ENCODE measurements at places on chromosomes 2 and 18.
A peak's percentile ranks its signal among the peaks of the same experiment; 100 is the strongest.

DNA sequence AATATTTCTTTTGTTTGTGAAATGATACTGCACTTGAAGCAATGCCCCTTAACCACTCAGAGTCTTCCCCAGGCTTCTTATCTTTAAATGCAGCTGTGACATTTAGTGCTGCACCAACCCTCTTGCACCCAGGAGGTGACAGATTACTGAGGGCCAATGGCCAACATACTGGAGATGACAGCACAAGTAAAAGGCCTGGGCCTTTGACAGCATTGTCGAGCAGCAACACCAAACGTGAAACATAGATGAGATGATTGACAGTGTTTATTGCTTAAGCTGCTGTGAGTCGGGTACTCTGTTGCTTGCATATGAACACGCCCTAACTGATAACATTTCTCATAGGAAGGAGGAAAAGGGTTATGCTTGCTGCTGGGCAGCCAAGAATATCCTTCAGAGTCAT is 80.3 kb downstream of the THNSL2 start:
- no peak for DNase-seq

DNA sequence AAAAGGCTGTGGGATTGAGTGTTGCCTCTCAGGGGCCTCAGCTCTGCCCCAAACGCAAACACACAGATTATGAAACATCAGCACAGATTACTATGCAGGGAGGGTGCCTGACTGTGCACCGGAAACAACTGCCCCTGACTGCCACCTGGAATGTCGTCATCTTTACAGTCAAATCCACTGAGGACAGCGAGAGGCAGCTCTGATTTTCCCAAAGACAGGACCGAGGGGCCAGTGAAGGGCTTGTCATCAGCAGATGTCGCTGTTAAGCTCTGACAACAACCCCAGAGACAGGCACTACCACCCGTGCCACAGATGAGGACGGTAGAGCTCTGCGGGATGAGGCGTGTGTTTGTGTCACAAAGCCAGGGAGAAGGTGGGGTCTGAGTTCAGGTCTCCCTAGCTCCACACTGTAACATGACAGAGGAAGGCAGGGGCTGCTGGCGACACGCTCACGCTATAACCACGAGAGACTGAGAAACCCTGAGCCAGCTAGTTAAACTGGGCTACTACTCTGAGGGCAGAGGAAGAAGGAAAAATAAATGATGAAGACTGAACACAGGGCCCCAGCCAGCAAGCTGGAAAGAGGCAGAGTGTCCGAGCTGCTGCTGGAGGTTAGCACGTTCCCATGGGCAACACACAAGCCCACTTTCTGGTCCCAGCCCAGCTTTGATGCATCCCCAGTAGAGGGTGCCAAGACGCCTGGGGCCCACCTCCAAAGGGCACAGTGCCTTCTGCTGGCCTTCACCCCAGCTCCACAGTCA is 47.0 kb downstream of the PARD6G start:
- no peak for DNase-seq

- no peak for DNase-seq
These were observed 829.3 kb upstream of the ID2 start for GRCh38 chr2:7852546-7852945.

DNA sequence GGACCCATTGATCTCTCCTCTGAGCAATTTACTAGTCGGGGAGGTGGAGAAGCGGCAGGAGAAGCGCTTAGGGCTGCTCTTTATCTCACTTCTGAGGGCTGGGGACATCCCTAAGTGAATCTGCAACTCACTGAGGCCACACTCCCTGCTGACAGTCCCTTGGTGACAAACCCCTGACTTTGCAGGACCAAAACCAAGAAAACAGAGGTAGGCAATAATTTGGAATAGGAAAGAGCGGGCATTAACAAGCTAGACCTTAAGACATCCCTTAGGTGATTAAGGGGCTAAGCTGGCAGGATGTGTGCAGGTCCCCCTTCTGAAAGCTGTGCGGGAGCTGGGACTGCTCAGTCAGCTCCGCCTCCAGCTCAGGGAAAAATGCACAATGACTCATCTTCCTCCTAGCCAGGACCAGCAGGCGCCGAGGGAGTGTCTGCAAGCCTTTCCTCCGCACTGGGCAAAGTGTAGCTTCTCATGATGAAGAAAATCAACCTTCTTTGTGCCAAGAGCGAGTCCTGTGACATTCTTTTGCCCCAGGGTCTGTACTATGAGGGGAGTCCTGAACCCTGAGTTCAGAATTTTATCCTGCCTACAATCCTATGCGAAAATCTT is 63.3 kb downstream of the BOD1L2 start:
- DNase-seq = no peak

DNA sequence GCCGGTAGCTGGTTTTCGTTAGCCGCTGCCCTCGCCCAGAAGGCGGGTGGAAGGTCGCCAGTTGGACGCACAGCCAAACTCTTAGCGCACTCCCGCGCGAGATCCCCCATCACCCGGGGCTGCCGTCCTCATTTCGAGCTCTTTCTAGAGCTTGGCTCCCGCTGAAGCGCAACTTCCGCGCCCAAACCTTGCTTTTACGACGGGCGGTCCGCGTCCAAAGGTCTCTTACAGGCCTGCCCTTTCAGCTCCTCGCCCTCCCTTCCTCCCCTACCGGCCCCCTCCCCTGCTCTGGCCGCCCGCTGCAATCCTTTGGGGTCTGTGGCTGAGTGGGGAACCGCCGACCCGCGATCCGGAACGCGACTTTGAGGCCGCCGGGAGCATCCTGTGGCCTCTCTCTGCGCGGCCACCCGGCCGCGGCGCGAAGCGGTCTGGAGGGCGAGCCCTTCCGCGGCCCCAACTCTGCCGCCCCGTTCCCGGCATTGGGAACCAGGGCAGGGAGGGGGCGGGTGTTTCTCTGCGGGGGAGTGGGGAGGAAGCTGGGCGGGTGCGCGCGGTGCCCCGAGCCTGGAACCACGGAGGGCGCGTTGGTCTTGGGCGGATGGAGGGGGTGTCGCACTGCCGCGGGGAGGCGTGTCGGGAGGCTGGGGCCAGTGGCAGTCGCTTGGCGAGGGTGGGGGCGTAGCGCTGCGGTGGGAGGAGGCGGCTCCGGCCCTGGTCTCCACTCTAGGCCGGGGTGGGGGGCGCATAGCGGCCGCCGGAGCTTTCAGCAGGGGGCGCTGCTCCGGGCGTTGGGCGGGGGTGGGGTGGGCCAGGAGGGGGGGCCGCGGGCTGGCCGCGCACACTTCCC is at the start of gene GDF7:
GDF7 (plus strand) TSS at position 841 of the 847 bp plus-strand sequence. CDS start 96 bp downstream, outside the sequence.
- peak; percentile 27 for DNase-seq

- DNase-seq = no peak
These were observed 25.7 kb upstream of the RNF103 start for GRCh38 chr2:86649119-86649947.

DNA sequence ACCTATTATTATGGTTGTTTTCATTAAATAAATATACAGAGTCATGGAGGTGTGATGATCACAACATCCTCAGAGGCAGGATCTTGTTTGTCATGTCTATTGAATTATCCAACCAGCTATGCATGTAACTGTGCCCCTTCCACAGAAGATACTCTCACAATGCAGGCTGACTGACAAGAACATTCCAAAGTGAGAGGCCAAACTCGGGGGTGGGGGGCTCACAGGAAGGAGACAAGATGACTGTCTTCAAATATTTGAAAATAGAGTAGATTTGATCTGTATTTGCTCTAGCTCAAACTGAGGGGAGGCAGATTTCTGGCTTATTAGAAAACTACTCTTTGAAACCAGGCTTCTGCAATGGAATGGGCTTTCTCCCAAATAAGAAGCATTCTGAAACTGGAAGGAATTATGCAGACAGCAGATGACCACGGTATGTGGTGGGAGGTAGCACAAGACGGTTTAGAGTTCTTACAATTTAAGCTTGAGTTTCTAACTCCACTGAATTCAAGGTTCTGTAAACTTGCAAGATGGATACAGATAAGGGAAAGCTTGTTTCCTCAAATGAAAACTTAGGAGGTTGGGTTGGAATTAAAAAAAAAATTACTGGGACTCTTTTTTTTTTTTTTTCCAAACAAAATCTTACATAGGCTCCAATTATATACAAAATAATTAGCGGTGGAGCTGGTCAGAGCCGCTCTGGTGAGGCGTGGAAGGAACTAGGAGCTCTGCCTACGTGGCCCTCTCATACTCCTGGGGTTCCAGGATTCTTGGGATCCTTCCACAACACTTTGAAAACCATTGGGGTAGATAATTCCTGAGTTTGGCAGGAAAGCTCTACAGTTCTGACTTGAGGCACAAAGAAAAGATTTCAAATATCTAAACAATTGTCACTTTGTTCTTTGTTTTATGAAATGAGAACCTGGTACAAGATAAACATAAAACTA is 79.3 kb downstream of the PLA2R1 start:
- DNase-seq = no peak

DNA sequence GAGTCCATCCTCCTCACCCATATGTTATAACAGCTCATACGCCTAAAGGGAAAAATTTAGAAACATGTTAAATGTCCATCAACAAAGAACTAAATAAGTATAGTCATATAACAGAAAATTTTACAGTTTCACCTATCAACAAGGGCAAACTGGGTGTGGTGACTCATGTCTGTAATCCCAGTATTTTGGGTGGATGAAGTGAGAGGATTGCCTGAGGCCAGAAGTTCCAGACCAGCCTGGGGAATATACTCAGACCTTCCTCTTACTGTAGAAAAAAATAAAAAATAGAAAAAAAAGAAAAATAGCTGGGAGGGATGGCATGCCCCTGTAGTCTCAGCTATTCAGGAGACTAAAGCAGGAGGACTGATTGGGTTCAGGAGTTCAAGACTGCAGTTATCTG is 48.3 kb upstream of the GULP1 start:
- DNase-seq = no peak

- no peak for DNase-seq
These were observed 443.7 kb downstream of the BCL11A start for GRCh38 chr2:60109744-60110143.

DNA sequence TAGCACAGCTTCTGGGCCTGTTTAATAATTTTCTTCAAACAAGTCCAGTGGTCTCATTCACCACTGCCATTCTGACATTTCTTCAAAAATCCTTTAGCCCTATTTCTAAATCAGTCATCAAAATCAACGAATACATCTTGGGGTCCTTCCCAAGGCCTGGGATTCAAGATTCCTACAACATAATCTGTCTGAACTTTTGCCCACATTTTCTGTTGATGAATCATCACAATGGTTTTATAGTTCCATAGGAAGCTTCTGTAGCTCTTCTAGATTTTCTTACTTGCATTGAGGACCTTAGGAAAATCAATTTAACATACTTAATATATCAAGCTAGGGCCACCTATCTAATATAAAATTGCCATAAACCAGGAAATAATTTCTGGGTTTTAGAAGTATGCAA is 811.8 kb upstream of the ACVR2A start:
- no peak for DNase-seq

- no peak for DNase-seq
These were observed 621.3 kb downstream of the XIRP2 start for GRCh38 chr2:167509586-167509985.

DNA sequence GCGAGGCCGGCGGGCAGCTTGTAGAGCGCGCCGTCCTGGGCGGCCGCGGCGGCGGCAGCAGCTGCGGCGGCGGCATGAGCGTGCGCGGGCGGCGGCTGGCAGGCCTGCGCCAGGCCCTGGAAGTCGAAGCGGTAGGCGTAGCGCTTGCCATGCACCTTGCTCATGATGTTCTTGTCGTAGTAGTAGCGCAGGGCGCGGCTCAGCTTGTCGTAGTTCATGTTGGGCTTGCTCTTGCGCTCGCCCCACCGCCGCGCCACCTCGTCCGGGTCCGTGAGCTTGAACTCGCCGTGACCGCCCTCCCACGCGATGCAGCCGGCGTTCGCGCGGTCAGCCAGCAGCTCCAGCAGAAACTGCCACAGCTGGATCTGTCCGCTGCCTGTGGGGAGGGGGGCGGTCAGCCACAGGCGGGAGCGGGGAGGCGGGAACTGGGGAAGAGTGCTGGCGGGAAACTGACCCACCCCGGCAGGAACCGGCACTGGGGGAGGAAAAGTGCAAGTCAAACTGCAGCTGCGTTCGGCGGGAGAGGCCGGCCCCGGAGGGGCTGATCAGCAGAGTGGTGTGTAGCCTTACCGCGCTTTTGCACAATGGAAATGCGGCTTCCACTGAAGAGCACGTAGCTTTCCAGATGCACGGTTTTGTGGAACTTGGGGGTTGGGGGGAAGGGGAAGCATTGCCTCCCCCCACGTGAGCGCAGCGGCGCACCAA is 3.0 kb downstream of the FEV start:
- no peak for DNase-seq

- no peak for DNase-seq
These were observed 140.5 kb downstream of the LRP2 start for GRCh38 chr2:169221745-169222369.

- no peak for DNase-seq
These were observed 136.8 kb downstream of the ASB1 start for GRCh38 chr2:238563551-238563950.

DNA sequence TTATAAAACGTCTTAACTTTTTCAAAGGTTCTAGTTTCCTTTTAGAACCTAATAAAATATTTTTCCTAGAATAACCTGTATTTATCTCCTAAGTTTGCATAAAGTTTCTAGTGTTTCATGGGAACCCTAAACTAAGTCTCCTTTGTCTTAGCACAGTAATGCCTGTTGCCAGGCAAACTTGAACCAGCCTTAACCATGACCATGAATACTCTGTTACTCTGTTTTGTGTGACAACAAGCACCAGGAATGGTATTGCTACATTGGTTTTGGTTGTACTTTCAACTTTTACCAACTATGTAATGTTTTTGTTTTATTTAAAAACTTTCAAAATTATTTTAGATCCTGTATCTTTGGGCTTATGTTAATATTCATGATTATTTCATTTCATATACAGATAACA is 137.6 kb downstream of the CERS6 start:
- DNase-seq = no peak

DNA sequence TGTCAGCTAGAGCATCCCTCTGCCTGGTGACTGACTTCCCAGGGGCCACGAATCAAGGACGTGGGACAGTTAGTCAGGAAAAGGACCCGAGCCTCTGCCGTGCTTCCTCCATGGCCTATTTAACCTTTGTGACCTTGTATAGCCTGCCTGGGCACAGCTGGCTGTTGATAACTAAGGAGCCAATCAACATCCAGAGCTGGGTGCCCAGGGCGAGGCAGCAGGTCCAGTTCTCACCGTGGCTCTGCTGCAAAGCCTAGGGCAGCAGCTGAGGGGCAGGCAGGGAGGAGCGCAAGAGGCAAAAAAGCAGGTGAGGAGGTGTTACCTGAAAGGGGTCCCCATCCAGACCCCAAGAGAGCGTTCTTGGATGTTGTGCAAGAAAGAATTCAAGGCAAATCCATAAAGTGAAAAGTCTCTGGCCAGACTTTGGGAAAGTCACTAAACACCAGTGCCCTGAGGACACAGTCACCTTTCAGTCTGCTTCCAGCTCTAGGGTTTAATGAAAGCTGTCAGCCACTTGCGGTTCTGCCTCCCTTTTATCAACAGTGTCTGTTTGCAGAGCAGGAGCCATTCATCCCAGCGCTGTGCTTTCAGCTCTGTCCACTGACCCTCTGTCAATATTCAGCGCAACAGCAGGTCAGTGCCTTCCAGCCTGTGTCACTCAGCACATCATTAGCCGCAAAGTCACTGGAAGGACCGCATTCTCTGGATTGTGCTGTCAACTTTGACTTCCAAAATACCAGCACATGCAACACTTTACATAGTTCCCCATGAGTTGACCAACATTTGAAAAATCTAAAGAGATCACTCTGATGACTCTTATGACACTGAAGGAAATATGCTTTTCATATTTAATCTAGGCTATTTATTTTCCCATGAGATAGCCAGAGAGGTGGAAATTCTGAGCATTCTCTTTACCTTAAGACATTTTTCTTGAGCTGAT is 38.6 kb upstream of the ASAP2 start:
- DNase-seq = no peak

GRCh38 chr2:42786561-42787345 is 5.6 kb downstream of the HAAO start:
- no peak for DNase-seq

Data from CD4-positive, alpha-beta T cell treated with Interleukin-4 for 1 hour (primary cell).